Activated T-cell treated with anti-CD3 and anti-CD28 coated beads, Interleukin-2, amount 50 U/mL, for 72 hours (primary cell): ENCODE measurements at places on chromosomes 6 and 20. TPM values are rescaled to one million over a fixed set of nuclear protein-coding genes. Genes with fewer than 3 reads are reported as not detected.

DNA sequence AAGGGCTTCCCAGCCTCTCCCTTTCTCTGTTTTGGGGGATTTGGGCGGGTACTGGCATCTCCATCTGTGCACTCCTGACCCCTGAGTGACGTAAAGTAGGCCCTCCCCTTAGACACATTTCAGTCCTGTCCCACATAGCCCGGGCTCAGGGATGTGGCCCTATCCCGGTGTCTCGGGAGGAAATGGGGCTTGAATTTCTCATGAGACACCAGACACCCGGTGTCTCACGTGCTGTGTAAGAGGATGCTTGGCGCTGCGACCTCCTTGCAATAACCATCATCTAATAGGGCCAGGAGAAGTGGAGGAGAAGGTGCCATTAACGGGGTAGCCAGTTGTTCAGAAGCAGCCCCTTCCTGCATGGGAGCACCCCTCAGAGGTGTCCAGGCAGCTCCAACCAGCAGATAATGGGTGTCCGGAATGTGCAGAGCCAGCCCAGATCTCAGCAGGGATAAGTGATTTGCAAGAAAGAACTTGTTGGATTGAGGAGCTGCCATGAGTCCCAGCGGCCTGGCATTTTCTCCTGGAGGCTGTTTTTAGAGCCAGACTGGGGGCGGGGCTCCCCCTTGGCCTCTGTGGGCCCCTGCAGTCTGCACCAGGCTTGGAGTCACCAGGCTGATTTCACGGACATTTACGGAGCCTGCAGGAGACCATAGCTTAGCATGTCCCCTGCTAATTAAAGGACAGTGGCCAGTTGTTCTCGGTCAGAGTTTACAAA, 372.0 kb downstream of the PREX1 start:
- DNase-seq = no peak
- H3K27me3 ChIP-seq = no peaks in the 10 kb centered on the region
- H3K4me1 ChIP-seq = no peaks in the 10 kb centered on the region
- H3K36me3 ChIP-seq = no peaks in the 10 kb centered on the region

- no peak overlapping the region for H3K4me3 ChIP-seq
- no peak for DNase-seq
- H3K27ac ChIP-seq = no peak overlapping the region
- H3K27me3 ChIP-seq = peaks cover 12% of the 10 kb centered on the region
- no peaks in the 10 kb centered on the region for H3K36me3 ChIP-seq
These were observed 173.1 kb downstream of the HS3ST5 start for GRCh38 chr6:114169763-114170162.

GRCh38 chr6:55679503-55679902, 100.5 kb upstream of the HMGCLL1 start:
- no peak overlapping the region for H3K4me3 ChIP-seq
- no peak overlapping the region for H3K27ac ChIP-seq
- H3K36me3 ChIP-seq = peaks cover 3% of the 10 kb centered on the region
- no peaks in the 10 kb centered on the region for H3K27me3 ChIP-seq
- H3K4me1 ChIP-seq = no peaks in the 10 kb centered on the region

DNA sequence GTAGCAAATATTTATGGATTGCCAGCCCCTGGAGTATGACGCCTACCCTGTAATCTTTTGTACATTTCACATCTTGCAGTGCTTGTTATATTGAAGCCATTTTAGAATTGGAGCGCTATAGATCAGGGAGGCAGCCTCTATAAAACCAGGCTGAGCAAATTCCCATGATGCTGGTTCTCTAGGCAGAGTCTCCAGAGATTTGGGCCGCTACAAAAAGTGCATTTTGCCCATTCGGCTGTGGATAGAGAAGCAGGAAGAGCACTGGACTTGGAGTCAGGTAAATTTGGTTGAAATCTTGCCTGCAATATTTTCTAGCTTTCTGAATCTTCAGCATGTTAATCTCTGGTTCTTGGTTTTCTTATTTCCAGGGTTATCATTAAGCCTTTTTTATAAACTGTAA, 2.0 kb downstream of the YWHAB start:
- peaks cover 7% of the 10 kb centered on the region for H3K36me3 ChIP-seq
- peaks cover 73% of the 10 kb centered on the region for H3K4me1 ChIP-seq
- H3K4me3 ChIP-seq = peak overlapping the region; percentile 97
- no peaks in the 10 kb centered on the region for H3K27me3 ChIP-seq
- DNase-seq = no peak
- H3K27ac ChIP-seq = peak overlapping the region; percentile 97

DNA sequence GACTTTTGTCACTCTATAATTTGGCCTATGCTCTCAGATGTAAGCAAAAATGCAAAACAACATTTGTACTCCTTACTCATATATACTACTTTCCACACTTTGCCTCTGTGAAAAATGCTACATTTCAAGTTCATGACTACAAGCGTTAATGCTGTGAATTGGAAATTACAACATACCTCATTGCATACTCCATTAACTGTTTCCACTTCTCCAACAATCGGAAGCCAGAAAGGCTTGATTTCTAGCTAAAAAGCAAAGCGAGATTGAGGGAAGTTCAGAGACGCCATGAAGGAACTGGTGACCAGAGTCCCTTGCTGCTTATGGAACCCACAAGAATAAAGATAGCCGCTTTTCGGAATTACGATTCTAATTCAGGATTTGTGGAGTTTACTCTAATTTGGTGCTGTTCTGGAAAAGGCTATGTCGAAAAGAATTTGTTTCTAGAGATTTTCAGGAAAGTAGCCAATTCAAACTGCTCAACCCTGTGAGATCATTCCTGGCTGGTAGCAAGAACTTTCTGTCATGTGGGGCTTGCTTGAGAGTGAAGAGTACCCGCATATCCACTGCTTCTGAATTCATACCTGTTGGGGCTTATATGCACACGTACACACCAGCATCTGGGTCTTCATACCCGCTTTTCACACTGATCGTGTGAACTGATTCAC, 98.0 kb upstream of the CITED2 start:
- H3K27ac ChIP-seq = no peak overlapping the region
- no peak for DNase-seq
- no peak overlapping the region for H3K4me3 ChIP-seq

HLA-DQA1 gene
- 2.2 TPM for total RNA-seq

POM121L2 gene
- total RNA-seq = not detected

COL20A1 gene
- total RNA-seq = 0.58 TPM

PPDPF gene
- total RNA-seq = 130 TPM

HLA-DPA1 gene
- 25.8 TPM for total RNA-seq

CCM2L gene
- total RNA-seq = not detected
